ENCODE measurements at places on chromosomes 7 and 10. TPM values are rescaled to one million over a fixed set of nuclear protein-coding genes. Genes with fewer than 3 reads are reported as not detected.

Gene AIFM2
- 2.3 TPM for total RNA-seq

DNA sequence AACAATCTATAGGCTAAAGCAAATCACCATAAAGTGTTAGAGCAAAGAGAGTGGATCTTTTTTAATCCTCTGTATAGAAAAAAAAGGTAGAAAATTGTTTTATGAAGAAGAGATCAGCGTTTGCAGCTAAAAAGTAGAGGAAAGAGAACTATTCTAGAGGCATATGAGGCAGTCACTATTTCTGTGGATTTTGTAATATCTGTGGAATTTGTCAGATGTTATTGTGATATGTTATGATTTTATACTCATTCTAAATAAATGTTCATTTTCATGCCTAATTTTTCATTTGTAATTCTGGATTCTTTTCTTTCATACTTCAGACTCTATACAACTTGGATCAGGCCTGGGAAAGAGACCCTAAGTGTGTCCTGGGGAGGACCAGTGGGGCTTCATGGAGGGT lies 295.0 kb upstream of the LYZL1 start:
- H3K27ac ChIP-seq, result no peak overlapping the region
- H3K36me3 ChIP-seq, result no peaks in the 10 kb centered on the region
- no peaks in the 10 kb centered on the region for H3K27me3 ChIP-seq
- H3K4me1 ChIP-seq, result no peaks in the 10 kb centered on the region
- H3K4me3 ChIP-seq, result no peak overlapping the region

GRCh38 chr10:33241351-33241750 lies 93.1 kb downstream of the NRP1 start:
- no peak overlapping the region for H3K27ac ChIP-seq
- no peaks in the 10 kb centered on the region for H3K27me3 ChIP-seq
- H3K36me3 ChIP-seq, result no peaks in the 10 kb centered on the region
- DNase-seq, result no peak
- no peak overlapping the region for H3K4me3 ChIP-seq

DNA sequence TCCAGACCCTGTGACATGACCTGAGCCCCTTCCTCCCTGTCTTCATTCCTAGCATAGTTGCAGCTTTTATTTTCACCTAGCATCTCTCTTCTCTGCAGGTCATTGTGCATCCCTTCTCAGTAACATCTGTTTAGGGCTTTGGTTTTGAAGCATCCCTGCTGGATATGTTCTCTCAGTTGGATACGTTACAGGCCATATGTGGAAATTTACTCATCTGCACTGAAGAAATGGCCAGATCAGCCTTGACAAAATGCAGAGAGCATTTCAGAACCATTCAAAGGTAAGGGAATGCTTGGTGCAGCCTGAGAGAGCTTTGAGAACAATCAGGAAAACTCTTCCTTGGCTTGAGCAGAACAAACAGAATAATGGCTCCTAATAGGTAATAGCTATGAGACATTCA lies 647.0 kb downstream of the KCNMA1 start:
- no peaks in the 10 kb centered on the region for H3K4me1 ChIP-seq
- H3K27me3 ChIP-seq, result no peaks in the 10 kb centered on the region
- no peak overlapping the region for H3K4me3 ChIP-seq

DNA sequence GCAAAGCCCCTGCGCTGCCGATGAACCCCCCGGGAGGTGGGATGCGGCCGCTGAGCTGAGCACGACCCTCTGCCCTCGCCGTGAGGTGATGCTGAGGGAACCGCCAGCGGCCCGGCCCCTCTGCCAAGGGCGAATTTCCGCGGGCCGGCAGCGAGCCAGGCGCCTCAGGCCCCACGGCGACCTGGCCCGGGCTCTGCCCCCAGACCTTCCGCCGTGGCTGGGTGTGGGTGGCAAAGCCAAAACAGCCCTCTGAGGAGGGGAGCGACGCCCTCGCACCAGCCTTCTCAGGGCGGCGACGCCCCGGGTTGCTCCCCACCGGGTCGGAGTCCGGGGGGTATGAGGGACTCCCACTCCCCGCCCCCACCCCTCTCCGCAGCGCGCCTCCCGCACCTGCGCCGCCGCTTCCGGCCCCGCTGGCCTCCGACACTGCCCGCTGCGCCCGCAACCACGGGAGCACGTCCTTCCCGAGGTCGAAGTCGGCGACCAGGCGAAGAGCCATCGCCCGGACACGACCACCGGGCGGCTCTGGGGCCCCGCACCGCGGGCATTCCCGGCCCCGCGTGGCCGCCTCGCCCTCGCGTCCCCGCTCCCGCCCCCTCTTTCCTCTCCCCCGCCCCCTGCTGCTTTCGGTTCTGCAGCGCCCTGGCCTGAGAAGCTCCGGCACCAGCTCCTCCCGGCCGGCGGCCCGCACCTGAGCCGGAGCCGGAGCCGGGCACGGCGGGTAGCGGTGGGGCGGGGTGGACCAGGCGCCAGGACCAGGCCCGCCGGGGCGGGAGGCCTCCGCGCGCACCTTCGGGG lies at the start of gene GSAP:
Gene GSAP (minus strand): TSS at position 527 of the 798 bp plus-strand sequence. CDS start 28 bp downstream, at position 499.
- peak; percentile 64 for DNase-seq
- peaks cover 15% of the 10 kb centered on the region for H3K4me1 ChIP-seq
- H3K27me3 ChIP-seq, result no peaks in the 10 kb centered on the region
- H3K36me3 ChIP-seq, result no peaks in the 10 kb centered on the region

- H3K27me3 ChIP-seq, result no peaks in the 10 kb centered on the region
- H3K4me3 ChIP-seq, result no peak overlapping the region
- H3K27ac ChIP-seq, result no peak overlapping the region
- no peaks in the 10 kb centered on the region for H3K4me1 ChIP-seq
- DNase-seq, result no peak
- no peaks in the 10 kb centered on the region for H3K36me3 ChIP-seq
Observed at GRCh38 chr10:20162123-20162522, 345.9 kb downstream of the PLXDC2 start.

Gene APBB1IP
- 44.5 TPM for total RNA-seq

DNA sequence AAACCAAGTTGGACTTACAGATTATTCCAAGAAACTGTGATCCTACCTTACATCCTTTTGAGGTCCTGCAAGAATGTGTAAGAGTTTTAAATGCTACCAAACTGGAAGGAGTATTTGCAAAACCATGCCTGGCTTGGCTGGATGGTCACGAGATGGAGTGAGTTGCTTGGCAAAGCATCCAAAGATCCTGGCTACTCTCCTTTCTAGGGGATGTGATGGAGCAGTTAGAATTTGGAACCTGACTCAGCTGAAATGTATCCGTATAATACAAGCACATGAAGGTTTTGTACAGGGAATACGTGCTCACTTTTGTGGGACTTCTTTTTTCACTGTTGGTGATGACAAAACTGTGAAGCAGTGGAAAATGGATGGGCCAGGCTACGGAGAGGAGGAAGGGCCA lies 13.3 kb upstream of the SYPL1 start:
- no peak for DNase-seq
